ENCODE measurements at places on chromosomes 3 and 15. TPM values are rescaled to one million over a fixed set of nuclear protein-coding genes. Genes with fewer than 3 reads are reported as not detected.

GRCh38 chr3:22121068-22121701, 370.2 kb upstream of the ZNF385D start:
- no peak overlapping the region for H3K27ac ChIP-seq
- H3K4me1 ChIP-seq, result no peaks in the 10 kb centered on the region
- no peak overlapping the region for H3K4me3 ChIP-seq
- no peak for DNase-seq
- H3K27me3 ChIP-seq, result no peaks in the 10 kb centered on the region

- H3K4me3 ChIP-seq, result no peak overlapping the region
- no peak overlapping the region for H3K27ac ChIP-seq
- no peak for DNase-seq
- peaks cover 2% of the 10 kb centered on the region for H3K4me1 ChIP-seq
- no peaks in the 10 kb centered on the region for H3K27me3 ChIP-seq
Measured at GRCh38 chr3:124315215-124316033, 323.5 kb upstream of the ROPN1 start.

DNA sequence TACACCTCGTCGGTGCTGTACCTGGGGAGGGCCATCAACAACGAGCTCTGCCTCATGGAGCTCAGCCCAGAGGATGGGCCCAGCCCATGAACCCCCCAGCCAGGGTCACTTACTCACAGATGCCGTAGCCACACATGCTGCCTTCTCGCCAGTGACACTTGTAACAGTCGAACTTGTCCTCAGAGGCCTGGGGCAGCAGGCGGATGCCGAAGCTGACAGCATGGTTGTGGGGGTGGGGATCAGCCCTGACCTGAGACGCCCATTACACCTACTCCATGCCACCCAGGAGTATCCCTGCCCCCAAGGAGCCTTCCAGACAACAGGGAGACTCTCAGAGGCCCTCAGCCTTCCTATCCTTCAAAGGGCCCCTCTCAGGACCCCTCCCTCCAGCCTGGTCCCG, 12.1 kb downstream of the ALS2CL start:
- DNase-seq, result no peak
- H3K36me3 ChIP-seq, result no peaks in the 10 kb centered on the region
- H3K4me1 ChIP-seq, result no peaks in the 10 kb centered on the region
- no peaks in the 10 kb centered on the region for H3K27me3 ChIP-seq

DNA sequence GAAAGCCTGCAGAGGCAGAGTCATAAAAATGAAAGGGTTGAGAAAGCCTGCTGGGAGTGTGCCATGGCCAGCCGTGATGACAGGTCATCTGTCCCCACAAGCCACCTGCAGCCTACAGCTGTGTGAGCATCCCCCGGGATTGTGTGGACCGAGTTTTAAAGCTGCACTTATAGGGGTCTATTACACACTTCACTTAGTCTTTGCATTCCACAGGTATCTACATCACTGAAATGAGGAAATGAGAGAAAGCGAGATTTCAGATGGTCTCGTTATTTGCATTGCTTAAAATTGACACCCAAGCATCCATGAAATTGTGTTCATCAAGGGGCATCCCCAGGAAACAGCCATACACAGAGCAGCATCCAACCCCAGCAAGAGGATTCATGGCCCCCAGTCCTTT, 137.6 kb upstream of the TRIM42 start:
- H3K27ac ChIP-seq, result no peak overlapping the region
- H3K27me3 ChIP-seq, result no peaks in the 10 kb centered on the region
- H3K36me3 ChIP-seq, result no peaks in the 10 kb centered on the region
- no peak for DNase-seq

GRCh38 chr3:57803647-57804081, 47.6 kb downstream of the SLMAP start:
- H3K36me3 ChIP-seq, result no peaks in the 10 kb centered on the region
- peak overlapping the region; percentile 41 for H3K27ac ChIP-seq
- no peak overlapping the region for H3K4me3 ChIP-seq
- no peaks in the 10 kb centered on the region for H3K27me3 ChIP-seq
- peaks cover 46% of the 10 kb centered on the region for H3K4me1 ChIP-seq
- DNase-seq, result no peak

GRCh38 chr3:194714137-194714455, 28.4 kb downstream of the FAM43A start:
- H3K27ac ChIP-seq, result no peak overlapping the region
- H3K27me3 ChIP-seq, result no peaks in the 10 kb centered on the region
- H3K36me3 ChIP-seq, result no peaks in the 10 kb centered on the region

DNA sequence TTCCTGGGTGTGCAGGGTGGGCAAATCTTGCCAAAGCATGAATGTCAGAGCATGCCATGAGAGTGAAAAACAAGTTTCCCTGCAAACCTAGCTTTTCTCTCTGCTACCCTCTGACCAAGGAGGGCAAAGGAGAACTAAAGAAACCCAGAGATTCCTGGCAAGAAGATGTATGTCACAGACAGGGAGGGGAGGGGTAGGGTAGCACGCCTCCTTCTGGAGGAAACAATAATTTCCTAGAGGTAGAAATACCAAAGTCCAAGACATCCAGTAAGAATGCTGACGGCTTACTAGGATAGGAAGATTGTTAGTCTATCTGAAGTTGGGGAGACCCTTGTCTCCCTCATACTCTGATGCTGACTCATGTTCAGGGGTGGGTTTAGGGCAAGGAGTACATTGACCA, 203.9 kb downstream of the NR1D2 start:
- H3K4me3 ChIP-seq, result no peak overlapping the region
- H3K27ac ChIP-seq, result no peak overlapping the region
- DNase-seq, result no peak

DNA sequence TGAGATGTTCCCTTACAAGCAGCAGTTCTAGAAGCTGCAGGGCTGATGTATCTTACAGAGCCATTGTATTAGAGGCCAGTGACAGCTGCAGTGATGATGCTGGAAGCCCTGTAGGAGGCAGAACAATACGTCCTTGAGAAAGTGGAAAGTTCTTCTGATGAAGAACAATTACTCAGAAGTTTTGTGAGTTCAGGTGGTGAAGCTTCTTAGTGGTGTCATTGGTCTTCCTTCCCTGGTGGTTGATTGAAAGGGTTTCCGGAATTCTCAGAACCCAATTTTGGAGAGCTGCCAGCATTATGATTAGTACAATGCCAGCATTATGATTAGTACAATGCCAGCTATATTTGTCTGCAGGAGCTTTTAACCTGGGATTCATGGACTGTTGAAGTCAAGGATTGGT, 356.4 kb downstream of the MFSD1 start:
- no peaks in the 10 kb centered on the region for H3K4me1 ChIP-seq
- no peak overlapping the region for H3K27ac ChIP-seq
- H3K27me3 ChIP-seq, result no peaks in the 10 kb centered on the region
- DNase-seq, result no peak
- no peak overlapping the region for H3K4me3 ChIP-seq

DNA sequence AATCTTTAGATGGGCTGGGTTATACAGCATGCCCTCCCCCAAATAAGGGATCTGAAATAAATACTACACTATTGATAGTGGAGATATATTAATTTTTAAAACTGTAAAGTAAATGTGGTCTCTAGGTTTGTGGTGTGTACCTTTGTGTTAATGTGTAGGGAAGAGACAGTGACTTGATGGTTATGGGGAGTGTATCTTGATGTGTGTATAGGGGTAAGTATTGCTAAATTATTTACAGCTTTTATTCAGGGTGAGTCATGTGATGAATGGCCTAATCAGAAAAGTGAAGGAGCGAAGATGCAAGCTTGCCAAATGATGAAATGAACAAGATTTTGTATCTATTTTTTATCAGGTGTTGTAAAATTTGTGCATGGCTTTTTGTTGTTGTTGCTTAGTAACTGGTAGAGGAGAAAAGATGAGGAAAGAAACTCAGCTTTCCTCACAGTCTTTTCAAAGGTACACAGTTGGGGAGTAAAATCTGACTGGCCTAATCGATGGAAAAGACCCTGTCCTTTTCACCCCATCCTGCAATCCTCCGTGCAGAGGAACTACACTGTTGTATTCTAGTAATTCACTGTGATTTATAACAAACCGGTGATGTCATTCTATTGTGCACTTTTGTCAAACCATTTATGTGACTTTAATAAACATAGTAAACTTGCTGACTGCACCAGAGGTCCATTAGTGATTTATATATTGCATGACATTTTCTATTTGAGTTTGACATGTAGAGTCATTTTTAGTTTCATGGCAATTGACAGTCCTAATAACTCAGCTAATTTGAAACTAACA, 17.7 kb downstream of the FEM1B start:
- H3K27me3 ChIP-seq, result no peaks in the 10 kb centered on the region
- no peak overlapping the region for H3K4me3 ChIP-seq
- H3K27ac ChIP-seq, result no peak overlapping the region
- peaks cover 36% of the 10 kb centered on the region for H3K4me1 ChIP-seq
- DNase-seq, result no peak

DNA sequence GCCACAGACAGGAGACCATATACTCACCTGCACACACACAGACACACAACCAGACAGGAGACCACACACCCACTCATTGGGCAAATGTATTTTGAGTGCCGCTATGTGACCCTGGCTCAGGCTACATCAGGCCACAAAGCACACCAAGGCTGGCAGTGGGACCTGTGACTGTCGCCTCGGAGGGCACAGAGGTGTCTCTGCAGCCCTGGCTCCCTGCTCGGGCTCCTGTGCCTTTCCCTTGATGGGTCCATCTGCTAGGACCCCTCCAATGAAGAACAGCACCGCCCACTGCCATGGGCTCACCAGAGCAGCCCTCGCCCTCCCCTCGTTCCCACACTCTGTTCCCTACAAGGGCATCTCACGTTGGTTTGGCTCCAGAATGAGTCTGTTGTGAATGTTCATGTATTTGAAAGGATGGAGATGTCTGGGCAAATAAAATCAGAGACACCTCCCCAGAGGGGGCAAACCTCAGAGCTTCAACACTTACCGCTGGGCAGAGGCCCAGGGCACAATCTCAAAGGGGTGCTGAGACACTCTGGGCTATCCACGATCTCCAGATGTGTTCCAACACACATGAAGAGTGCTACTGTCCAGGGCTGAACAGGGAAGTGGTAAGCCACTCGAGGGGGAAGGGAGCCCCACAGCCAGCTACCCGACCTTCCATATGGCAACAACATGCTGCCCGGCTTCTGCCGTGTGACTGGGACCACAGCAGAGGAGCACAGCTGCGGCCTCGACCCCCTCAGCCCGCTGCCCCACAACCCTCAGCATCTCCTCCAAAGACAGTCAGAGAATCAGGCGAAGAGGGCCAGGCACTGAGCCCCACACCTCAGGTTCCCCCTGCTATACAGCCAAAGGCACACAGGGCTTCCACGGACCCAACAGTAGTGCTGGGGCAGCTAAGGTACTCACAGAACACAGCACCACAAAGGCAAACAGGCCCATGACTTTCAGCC, 74.9 kb downstream of the OCA2 start:
- no peaks in the 10 kb centered on the region for H3K36me3 ChIP-seq
- no peak for DNase-seq
- H3K4me3 ChIP-seq, result no peak overlapping the region
- no peaks in the 10 kb centered on the region for H3K4me1 ChIP-seq

GRCh38 chr3:100963041-100963440, 30.2 kb downstream of the ABI3BP start:
- no peak overlapping the region for H3K27ac ChIP-seq
- no peak overlapping the region for H3K4me3 ChIP-seq
- no peak for DNase-seq
- H3K4me1 ChIP-seq, result no peaks in the 10 kb centered on the region
- no peaks in the 10 kb centered on the region for H3K36me3 ChIP-seq
- H3K27me3 ChIP-seq, result no peaks in the 10 kb centered on the region

DNA sequence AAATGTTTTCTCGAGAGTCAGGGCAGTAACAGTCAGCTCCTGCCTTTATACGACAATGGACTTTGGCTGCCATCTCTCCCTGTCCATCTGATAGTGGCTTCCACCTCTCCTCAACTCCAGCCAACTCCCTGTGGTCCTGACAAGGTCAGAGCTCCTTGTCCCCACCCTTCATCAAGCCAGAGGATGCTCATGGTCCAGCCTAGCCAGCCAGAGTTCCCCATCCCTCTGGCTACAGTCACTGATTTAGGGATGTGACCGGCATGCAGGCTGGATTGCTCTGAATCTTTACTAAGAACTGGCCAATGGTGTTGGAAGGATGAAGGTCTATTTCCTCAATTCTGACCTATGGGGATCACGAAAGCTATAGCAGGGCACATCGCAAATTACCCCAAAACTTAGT, 156.1 kb downstream of the OR4M2 start:
- H3K36me3 ChIP-seq, result no peaks in the 10 kb centered on the region
- H3K27ac ChIP-seq, result no peak overlapping the region
- no peaks in the 10 kb centered on the region for H3K27me3 ChIP-seq
- no peaks in the 10 kb centered on the region for H3K4me1 ChIP-seq

DNA sequence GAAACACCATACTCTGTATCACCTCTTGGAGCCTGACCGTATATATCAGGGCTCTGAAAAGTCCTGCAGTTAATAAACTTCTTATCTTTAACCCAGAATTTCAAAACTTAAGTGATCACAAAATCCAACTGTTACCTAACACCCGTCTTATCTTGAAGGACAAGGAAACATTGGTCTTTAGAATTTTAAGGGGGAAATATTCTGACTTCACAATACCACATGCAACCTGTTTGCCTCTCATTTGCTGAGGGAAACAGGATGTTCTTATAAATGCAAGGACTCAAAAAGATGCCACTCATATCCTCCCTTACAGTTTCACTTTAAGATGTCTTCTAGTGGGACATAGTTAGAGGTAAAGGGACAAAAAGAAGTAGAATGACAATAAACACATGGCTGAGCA, 67.9 kb downstream of the CRTC3 start:
- H3K4me1 ChIP-seq, result peaks cover 31% of the 10 kb centered on the region
- no peak overlapping the region for H3K4me3 ChIP-seq
- DNase-seq, result no peak
- no peaks in the 10 kb centered on the region for H3K27me3 ChIP-seq
- H3K36me3 ChIP-seq, result peaks cover 4% of the 10 kb centered on the region

- no peak overlapping the region for H3K4me3 ChIP-seq
- H3K27ac ChIP-seq, result no peak overlapping the region
- no peak for DNase-seq
- no peaks in the 10 kb centered on the region for H3K27me3 ChIP-seq
- H3K36me3 ChIP-seq, result no peaks in the 10 kb centered on the region
Measured at GRCh38 chr15:43483297-43484128, 9.4 kb downstream of the TP53BP1 start.

GRCh38 chr3:16365491-16366128, 100.6 kb downstream of the OXNAD1 start:
- H3K4me1 ChIP-seq, result peaks cover 10% of the 10 kb centered on the region
- H3K4me3 ChIP-seq, result no peak overlapping the region
- H3K27ac ChIP-seq, result no peak overlapping the region
- H3K36me3 ChIP-seq, result no peaks in the 10 kb centered on the region

- no peaks in the 10 kb centered on the region for H3K36me3 ChIP-seq
- H3K27me3 ChIP-seq, result no peaks in the 10 kb centered on the region
- H3K27ac ChIP-seq, result peak overlapping the region; percentile 96
- DNase-seq, result peak; percentile 44
- H3K4me3 ChIP-seq, result no peak overlapping the region
Measured at GRCh38 chr3:43389388-43390254, 103.3 kb downstream of the SNRK start.

GRCh38 chr3:158278187-158278586, 168.3 kb downstream of the RSRC1 start:
- H3K36me3 ChIP-seq, result peaks cover 7% of the 10 kb centered on the region
- no peak for DNase-seq
- no peaks in the 10 kb centered on the region for H3K27me3 ChIP-seq

GRCh38 chr3:172658344-172659245, 52.3 kb downstream of the NCEH1 start:
- no peaks in the 10 kb centered on the region for H3K4me1 ChIP-seq
- no peaks in the 10 kb centered on the region for H3K27me3 ChIP-seq
- no peak for DNase-seq

Gene TICRR
- total RNA-seq, result 1.7 TPM

Gene DUOX1
- 265 TPM for total RNA-seq

Gene PATL2
- 3.8 TPM for total RNA-seq

Gene SPINK8
- total RNA-seq, result not detected

Gene GABRR3
- not detected for total RNA-seq

Gene SRGAP3
- 5.1 TPM for total RNA-seq

Gene KATNBL1
- total RNA-seq, result 53.8 TPM

Gene FLNB
- 126 TPM for total RNA-seq

All from left lung (tissue), 14 donors.